ENCODE measurements at places on chromosomes 1 and 21. TPM values are rescaled to one million over a fixed set of nuclear protein-coding genes. Genes with fewer than 3 reads are reported as not detected.
A peak's percentile ranks its signal among the peaks of the same experiment; 100 is the strongest.

DNA sequence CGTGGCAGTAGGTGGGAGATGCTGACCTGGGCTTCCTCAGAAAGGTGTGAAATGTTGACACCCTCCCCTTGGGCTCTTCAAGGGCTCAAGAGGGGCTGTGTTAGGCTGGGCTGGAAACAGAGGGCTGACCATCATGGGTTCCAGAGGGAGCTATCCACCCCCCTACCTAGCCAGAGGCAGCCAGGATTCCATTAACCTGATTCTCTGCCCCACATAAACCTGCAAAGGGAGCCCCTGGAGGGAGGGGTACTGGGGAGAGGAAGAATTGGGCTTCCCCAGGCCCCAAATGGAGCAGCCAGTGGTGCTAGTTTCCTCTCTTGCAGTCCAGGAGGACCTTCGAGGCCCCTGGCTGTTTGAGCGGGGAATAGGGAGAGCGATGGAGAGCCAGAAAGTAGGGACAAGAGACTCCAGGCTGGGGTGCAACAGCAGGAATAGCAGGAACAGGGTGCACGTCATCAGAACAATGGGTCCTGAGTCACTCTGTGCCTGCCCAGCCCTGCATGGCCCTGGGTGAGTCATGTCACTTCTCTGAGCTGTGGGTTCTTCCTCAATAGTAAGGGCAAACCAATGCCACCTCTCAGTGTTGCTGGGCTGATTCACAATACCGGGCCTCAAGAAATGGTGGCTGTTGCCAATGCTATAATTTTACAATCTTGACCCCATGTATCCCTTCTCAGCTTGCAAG is 121.2 kb downstream of the EPHB2 start:
- peak; percentile 12 for DNase-seq

The ZNF281 gene
- total RNA-seq = 14.4 TPM

DNA sequence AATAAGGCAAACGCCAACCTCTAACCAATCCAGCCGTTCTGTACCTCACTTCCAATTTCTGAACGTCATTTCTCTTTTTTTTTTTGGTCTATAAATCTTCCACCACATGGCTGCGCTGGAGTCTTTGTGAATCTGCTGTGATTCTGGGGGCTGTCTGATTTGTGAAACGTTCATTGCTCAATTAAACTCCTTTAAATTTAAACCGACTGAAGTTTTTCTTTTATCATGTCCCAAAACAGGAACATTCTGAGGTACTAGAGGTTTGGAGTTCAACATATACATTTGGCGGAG is 65.5 kb upstream of the BACH1 start:
- DNase-seq = peak; percentile 8

- no peak for DNase-seq
Observed at GRCh38 chr1:118100686-118101514, 84.1 kb downstream of the SPAG17 start.

The F3 gene
- 0.65 TPM for total RNA-seq

GRCh38 chr1:113913887-113914664 is 8.9 kb downstream of the DCLRE1B start:
- no peak for DNase-seq

- DNase-seq = peak; percentile 31
Observed at GRCh38 chr1:186188004-186188539, 187.0 kb downstream of the TPR start.

Measured in activated T-cell treated with anti-CD3 and anti-CD28 coated beads, Interleukin-2, amount 50 U/mL, for 72 hours (primary cell).